KG1 (cell line): ENCODE measurements at places on chromosomes 16 and 17.

- DNase-seq: no peak
Observed at GRCh38 chr17:39240631-39241030, 14.9 kb upstream of the STAC2 start.

DNA sequence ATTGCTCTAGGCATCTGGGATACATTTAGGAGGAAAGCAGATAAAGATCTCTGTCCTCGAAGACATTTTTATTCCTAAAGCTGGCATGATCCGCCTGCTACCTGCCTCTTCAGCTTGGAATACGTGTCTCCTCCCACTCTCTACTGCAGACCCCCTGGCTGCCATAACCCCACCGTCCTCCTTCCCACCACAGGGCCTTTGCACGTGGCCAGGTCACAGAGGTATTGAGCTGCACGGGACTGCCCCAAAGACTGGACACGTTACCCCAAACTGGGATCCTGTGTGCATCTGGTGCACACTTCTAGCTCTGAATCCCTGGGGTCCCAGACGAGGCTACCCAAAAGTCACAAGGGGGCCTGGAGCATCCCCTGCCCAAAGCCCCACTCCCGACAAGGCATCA is 351.2 kb upstream of the EEF2KMT start:
- DNase-seq: no peak

DNA sequence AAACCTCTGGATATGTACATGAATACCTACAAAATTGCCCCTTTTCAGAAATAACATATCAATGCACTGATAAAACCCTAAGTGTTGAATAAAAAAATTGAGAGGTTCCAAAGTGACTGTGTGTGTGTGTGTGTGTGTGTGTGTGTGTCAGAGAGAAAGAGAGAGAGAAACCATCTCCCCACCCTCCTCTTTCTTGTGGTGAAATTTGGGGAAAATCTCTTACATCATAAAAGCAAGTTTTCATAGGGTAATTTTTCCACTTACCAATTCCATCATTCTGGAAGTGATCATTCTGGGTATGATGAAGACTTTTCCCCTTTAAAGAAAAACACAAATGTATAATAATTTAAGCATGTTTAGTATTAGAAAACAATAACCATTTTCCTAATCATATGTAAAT is 79.3 kb downstream of the CACNG1 start:
- no peak for DNase-seq

- no peak for DNase-seq
Observed at GRCh38 chr17:65243838-65244625, 106.9 kb downstream of the RGS9 start.
